ENCODE measurements at places on chromosomes 13 and 19.

GRCh38 chr19:18419699-18420460 is 682 bp downstream of the SSBP4 start:
- DNase-seq: peak; percentile 55

GRCh38 chr19:28710278-28710677 is 502.7 kb downstream of the UQCRFS1 start:
- DNase-seq: peak; percentile 43

DNA sequence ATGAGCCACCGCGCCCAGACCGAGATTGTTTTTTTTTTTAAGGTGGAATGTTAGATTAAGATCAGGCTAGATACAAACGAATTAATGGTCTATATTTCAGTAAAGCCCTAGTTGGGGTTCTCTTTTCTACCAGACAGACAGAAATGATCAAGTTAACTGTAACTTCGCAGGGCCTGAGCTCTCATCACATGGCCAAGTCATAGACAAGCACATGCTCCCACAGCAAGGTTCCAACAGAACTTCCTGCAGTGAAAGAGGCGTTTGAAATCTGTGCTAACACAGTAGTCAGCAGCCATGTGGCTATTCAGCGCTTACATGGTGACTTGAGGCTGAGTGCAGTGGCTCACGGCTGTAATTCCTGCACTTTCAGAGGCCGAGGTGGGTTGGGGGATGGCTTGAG is 34.7 kb upstream of the SEMA6B start:
- no peak for DNase-seq

GRCh38 chr19:51628153-51628939 is 1.9 kb downstream of the SIGLEC5 start:
- DNase-seq: no peak

- DNase-seq: no peak
Measured at GRCh38 chr19:30223866-30224688, 148.1 kb upstream of the ZNF536 start.

- no peak for DNase-seq
Measured at GRCh38 chr19:4327252-4327876, 11.3 kb downstream of the STAP2 start.

DNA sequence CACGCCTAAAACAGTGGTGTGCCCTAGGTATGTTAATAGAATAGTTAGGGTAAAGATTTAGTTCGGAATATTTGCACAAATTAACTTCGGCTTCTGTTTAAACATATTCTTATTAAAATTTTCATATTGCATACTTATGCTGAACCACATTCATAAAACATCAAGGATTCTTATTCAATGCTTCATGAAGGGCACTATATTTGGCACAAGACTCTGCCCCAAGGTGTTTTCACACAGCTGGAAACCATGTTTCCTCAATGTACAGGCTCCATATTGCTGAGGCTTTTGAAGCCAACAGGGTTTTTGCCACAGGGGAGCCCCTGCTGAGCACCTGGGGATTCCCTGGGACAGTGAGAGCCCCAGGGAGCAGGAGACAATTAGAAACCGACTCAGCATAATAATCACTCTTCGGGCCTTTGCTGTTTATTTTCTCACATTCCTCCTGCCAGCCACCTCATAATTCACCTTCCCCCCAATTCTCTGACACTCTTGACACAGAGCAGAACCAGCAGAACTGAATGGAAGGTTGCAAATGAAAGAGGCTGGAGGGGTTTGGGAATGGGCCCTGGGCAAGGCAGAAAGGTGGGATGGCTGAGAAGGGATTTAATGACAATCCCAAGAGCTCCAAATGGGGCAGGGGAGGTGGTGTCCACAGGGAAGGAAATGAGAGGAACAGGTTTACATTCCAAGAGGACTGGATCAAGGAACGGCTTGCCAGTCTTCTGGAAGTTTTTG is 72.3 kb upstream of the POMP start:
- DNase-seq: no peak

DNA sequence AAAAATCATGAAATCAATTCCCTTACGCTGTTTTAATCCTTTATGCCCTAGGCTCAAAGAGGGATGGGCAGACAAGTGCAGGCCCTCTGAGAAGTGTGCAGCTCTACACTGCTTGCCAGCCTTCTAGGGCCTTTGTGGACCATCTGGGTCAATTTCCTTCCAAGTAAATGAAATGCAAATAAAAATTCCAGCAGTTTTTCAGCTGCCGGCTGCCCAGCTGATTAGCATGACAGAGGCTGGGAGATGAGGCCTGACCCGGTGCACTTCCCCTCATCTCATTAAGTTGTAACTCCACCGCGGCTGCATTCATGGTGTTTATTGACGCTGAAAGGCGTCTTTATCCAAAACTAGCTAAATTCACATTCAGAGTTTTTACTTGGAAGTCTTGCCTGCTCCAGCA is 47.5 kb upstream of the GSX1 start:
- DNase-seq: no peak

- no peak for DNase-seq
Measured at GRCh38 chr13:61350341-61350740, 65.3 kb downstream of the PCDH20 start.

GRCh38 chr19:1355568-1356507 is 27.9 kb upstream of the NDUFS7 start:
- DNase-seq: no peak

- DNase-seq: no peak
Measured at GRCh38 chr19:46629546-46630025, 4.7 kb upstream of the PTGIR start.

- no peak for DNase-seq
Measured at GRCh38 chr13:111915104-111915551, 151.8 kb upstream of the SOX1 start.

Measured in HepG2 (cell line).